NCI-H774 (cell line): ENCODE measurements at places on chromosomes 13 and 19.

DNA sequence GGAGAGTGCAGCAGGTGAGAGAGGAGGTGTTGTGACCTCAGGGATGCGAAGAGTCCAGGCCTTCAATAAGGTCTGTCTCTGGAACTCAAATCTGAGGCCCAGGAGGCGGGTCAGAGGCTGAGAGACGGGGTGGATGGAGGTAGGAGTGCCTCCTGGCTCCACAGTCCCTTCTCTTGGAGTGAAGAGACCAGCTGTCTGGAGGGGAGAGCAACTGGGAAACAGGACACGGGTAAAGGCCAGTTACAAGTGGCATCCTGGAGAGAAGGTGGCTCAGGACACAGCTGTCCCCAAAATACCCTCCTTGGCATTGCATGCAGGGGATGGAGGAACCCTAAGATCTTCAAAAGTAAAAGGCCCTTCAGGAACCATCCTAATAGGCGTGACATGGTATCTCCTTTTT is 19.2 kb downstream of the PDE4A start:
- DNase-seq = no peak

- no peak for DNase-seq
These were observed 248.1 kb downstream of the EFNB2 start for GRCh38 chr13:106287351-106287750.

- no peak for DNase-seq
These were observed 7.5 kb downstream of the F10 start for GRCh38 chr13:113129921-113130750.

- no peak for DNase-seq
These were observed 51.0 kb upstream of the FGF14 start for GRCh38 chr13:102452836-102453235.

DNA sequence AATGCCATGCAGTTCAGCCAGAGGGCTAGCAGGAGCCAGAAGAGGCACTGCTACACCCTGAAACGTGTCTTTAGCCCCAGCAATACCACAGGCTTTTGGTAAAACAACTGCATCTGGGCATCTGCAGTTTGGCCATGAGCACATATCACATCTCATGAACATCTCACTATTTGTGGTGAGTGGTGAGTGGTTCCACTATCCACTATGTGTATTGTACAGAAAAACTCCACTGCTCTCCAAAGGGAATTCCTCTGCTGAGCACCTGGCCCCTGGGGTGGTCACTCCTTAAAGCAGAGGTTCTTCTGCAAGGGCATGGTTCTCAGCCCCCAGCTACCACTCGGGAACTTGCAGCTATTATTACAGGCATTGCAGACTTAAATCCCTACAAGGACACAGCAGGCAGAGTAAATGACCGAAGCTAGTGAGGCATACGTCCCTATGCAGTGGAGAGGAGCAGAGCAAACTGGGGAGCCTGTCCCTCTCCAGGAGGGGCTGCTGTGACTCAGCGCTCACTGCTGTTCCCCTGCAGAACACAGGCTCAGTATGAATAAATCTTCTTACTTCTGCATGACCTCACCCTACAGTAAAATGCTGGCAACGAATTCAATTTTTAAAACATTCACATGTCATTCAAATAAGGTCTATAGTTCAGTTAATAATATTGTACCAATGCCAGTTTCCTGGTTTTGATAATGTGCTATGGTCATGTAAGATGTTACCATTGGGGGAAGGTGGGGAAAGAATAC is 332.4 kb upstream of the ZNF507 start:
- DNase-seq = no peak
